ENCODE measurements at places on chromosomes 11 and 22. TPM values are rescaled to one million over a fixed set of nuclear protein-coding genes. Genes with fewer than 3 reads are reported as not detected.

- peaks cover 35% of the 10 kb centered on the region for H3K4me1 ChIP-seq
- peaks cover 9% of the 10 kb centered on the region for H3K27me3 ChIP-seq
- H3K36me3 ChIP-seq, result peaks cover 59% of the 10 kb centered on the region
- no peak overlapping the region for H3K4me3 ChIP-seq
These were observed 12.5 kb downstream of the EIF4G2 start for GRCh38 chr11:10796191-10796590.

DNA sequence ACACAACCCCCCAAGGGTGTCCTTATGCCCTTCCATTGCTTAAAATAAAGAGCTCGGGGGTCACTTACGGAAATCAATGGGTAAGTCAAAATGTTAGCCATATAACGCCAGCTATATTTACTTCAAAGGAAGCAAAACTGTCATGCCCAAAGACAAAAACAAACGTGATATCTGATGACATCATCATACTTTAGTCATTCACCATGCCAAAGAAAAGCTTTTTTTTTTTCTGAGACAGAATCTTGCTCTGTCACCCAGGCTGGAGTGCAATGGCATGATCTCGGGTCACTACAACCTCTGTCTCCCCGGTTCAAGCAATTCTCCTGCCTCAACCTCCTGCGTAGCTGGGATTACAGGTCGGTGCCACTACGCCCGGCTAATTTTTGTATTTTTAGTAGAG lies 47.7 kb upstream of the SC5D start:
- H3K4me1 ChIP-seq, result no peaks in the 10 kb centered on the region
- no peak for DNase-seq
- H3K4me3 ChIP-seq, result no peak overlapping the region
- H3K27me3 ChIP-seq, result peaks cover 12% of the 10 kb centered on the region
- H3K36me3 ChIP-seq, result no peaks in the 10 kb centered on the region

GRCh38 chr11:6229911-6230310 lies 4.5 kb downstream of the FHIP1B start:
- H3K27me3 ChIP-seq, result no peaks in the 10 kb centered on the region
- no peak overlapping the region for H3K27ac ChIP-seq
- H3K4me1 ChIP-seq, result peaks cover 43% of the 10 kb centered on the region
- H3K4me3 ChIP-seq, result no peak overlapping the region
- peaks cover 7% of the 10 kb centered on the region for H3K36me3 ChIP-seq

GRCh38 chr22:45774001-45774670 lies 102.5 kb downstream of the ATXN10 start:
- peaks cover 7% of the 10 kb centered on the region for H3K4me1 ChIP-seq
- peaks cover 15% of the 10 kb centered on the region for H3K36me3 ChIP-seq
- no peak overlapping the region for H3K4me3 ChIP-seq
- H3K27ac ChIP-seq, result no peak overlapping the region

GRCh38 chr11:37370817-37371216 lies 772.8 kb upstream of the RAG2 start:
- no peaks in the 10 kb centered on the region for H3K36me3 ChIP-seq
- no peak overlapping the region for H3K4me3 ChIP-seq
- H3K27me3 ChIP-seq, result no peaks in the 10 kb centered on the region
- H3K4me1 ChIP-seq, result no peaks in the 10 kb centered on the region
- DNase-seq, result no peak

PRMT3 gene
- 39.2 TPM for total RNA-seq

GRCh38 chr22:22752556-22753477 lies 108.4 kb downstream of the GGTLC2 start:
- H3K36me3 ChIP-seq, result no peaks in the 10 kb centered on the region
- no peak overlapping the region for H3K27ac ChIP-seq
- H3K4me3 ChIP-seq, result no peak overlapping the region

FIBIN gene
- total RNA-seq, result not detected

- H3K4me1 ChIP-seq, result peaks cover 16% of the 10 kb centered on the region
- no peak for DNase-seq
- H3K27me3 ChIP-seq, result peaks cover 2% of the 10 kb centered on the region
- H3K4me3 ChIP-seq, result peak overlapping the region; percentile 99
- H3K36me3 ChIP-seq, result peaks cover 21% of the 10 kb centered on the region
These were observed 471 bp downstream of the RNF185 start for GRCh38 chr22:31160328-31160978.

PYGM gene
- 1.9 TPM for total RNA-seq

TTLL1 gene
- 3.4 TPM for total RNA-seq

CBLIF gene
- total RNA-seq, result not detected

DNA sequence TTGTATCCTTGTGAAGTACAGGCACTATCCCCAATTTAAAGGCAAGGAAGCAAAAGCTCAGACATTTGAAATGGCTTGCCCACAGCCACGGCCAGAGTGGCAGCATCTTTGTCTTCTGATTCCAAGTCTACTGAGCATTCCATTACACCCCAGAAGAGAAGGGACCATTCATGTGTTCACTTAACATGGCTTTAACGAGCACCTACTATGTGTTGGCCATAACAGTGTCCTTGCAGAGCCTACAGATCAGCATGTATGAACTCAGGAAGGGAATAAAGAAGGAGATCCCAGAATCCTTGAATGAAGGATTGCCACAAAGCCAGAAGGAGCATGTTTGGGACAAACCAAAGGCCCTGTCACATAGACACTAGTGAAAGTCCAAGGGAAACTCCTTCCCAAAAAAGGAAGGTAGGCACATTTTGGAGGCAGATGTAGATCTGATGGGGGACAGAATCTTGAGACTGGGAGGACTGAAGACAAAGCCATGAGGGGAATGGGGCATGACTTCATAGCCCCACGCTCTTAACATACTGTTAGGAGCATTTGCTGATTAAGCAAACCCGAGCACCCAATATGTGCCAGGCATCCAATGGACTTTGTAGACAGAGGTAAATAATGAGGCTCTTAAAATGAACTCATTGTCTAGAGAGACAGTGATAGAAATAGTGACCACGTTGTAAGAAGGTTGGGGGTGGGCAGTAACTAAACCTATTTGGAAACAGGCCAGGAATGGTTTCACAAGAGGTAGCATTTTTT lies 54.9 kb downstream of the P4HA3 start:
- no peak overlapping the region for H3K4me3 ChIP-seq
- no peaks in the 10 kb centered on the region for H3K27me3 ChIP-seq
- H3K4me1 ChIP-seq, result no peaks in the 10 kb centered on the region
- no peak overlapping the region for H3K27ac ChIP-seq
- DNase-seq, result no peak
- H3K36me3 ChIP-seq, result peaks cover 26% of the 10 kb centered on the region

CLCF1 gene
- total RNA-seq, result 2.9 TPM

DNA sequence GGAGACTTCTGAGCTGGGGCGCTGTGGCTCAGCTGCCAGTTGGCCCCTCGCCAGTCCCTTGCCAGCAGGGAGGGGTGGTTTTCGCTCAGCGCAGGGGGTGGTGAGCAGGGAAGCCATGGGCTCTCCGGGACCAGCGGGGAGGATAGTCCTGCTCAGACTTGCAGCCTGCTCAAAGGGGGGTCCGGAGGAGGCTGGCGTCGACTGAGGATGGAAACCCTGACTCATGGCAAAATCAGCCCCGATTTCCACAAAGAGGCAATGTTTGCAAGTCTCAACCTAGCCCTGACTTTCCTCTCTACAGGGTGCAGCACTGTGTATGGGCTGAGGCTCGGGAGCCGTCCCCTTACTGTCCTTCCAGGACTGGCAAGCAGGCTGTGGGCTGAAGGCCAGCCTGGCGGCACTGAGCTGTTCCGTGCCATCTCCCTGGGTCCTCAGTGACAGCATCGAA lies 35.1 kb downstream of the FBLN1 start:
- H3K4me3 ChIP-seq, result no peak overlapping the region
- no peak for DNase-seq
- H3K27ac ChIP-seq, result no peak overlapping the region
- H3K36me3 ChIP-seq, result no peaks in the 10 kb centered on the region

SCGB1C1 gene
- not detected for total RNA-seq

DNA sequence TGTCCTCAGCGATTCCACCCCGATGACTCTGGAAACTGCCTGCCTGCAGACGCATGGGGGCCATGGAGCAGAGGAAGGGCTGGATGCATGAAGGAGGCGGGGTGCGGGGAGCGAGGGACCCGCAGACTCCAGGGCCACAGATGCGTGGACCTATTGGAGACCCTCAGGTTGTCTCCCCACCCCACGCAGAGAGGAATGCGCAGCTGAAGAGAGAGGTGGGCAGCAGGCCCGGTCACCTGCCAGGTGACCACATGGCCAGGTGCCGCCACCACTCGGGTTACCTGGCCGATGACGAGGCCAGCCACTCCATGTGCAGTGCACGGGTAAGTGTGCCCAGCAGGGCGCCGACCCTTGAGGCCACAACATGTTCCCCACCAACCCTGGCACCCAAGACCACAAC lies 371 bp downstream of the CCDC116 start:
- H3K27me3 ChIP-seq, result no peaks in the 10 kb centered on the region
- peaks cover 9% of the 10 kb centered on the region for H3K36me3 ChIP-seq
- no peak overlapping the region for H3K27ac ChIP-seq
- H3K4me3 ChIP-seq, result no peak overlapping the region
- DNase-seq, result no peak

GRCh38 chr22:37413546-37413945 lies 13.7 kb downstream of the ELFN2 start:
- peaks cover 36% of the 10 kb centered on the region for H3K27me3 ChIP-seq
- no peak for DNase-seq
- no peaks in the 10 kb centered on the region for H3K36me3 ChIP-seq
- H3K27ac ChIP-seq, result no peak overlapping the region
- peaks cover 23% of the 10 kb centered on the region for H3K4me1 ChIP-seq

DNA sequence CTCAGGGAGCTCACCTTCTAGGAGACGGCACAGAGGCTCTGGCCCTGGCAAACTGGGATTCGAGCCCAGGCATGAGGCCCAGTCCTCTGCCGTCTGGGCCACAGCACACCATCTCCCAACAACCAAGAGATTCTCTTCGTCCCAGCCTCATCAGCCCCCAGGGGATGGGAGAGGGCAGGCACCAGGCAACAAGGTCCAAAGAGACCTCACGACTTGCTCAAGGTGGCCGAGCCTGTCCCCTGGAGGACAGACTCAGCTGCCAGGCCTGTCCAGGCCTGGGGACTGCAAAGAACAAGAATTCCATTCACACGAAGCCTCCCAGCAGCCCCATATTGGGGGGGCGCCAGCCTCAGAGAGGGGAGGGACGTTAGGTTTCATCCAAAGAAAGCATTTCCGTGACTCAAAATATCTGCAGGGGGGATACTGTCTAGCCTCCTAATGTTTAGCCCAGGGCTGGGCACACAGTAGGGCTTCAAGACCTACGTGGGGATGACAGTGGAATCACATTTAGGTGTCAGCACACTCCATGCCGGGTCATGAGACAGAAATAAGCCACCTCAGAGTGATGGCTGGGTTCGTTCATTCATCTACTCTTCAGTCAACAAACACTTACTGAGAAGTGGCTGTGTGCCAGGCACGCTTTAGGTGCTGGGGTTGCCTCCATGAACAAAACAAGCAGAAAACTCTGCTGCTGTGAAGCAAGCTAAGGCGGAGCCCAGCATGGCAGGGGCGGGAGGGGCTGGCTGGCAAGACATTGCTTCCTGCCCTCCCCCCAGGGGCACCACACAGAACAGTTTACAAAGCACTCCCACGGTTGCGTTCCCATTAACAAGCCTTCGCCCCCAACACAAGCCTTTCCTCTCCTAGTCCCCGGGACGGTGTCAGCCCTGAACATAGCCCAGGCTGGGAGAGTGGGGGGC lies 1.2 kb downstream of the CARNS1 start:
- peaks cover 37% of the 10 kb centered on the region for H3K4me1 ChIP-seq
- H3K4me3 ChIP-seq, result peak overlapping the region; percentile 47
- H3K36me3 ChIP-seq, result peaks cover 4% of the 10 kb centered on the region
- peaks cover 14% of the 10 kb centered on the region for H3K27me3 ChIP-seq

DNA sequence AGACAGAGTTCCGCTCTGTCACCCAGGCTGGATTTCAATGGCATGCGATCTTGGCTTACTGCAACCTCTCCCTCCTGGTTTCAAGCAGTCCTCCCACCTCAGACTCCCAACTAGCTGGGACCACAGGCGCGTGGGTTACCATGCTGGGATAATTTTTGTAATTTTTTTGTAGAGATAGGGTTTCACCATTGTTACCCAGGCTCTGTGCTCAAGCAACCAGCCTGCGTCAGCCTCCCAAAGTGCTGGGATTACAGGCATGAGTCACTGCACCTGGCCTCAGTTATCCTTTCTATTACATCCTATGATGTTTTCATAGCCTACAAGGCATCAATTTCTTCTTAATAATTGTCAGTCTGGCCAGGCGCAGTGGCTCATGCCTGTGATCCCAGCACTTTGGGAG lies 36.5 kb downstream of the LRRC74B start:
- H3K27ac ChIP-seq, result no peak overlapping the region
- no peaks in the 10 kb centered on the region for H3K27me3 ChIP-seq
- no peak for DNase-seq
- no peaks in the 10 kb centered on the region for H3K36me3 ChIP-seq
- no peak overlapping the region for H3K4me3 ChIP-seq

GRCh38 chr22:19873138-19873959 lies 18.7 kb upstream of the GNB1L start:
- no peak overlapping the region for H3K27ac ChIP-seq
- H3K27me3 ChIP-seq, result no peaks in the 10 kb centered on the region
- no peak overlapping the region for H3K4me3 ChIP-seq
- H3K4me1 ChIP-seq, result peaks cover 3% of the 10 kb centered on the region
- no peaks in the 10 kb centered on the region for H3K36me3 ChIP-seq
- no peak for DNase-seq

KCNQ1 gene
- 4.0 TPM for total RNA-seq

ISX gene
- not detected for total RNA-seq

EIF1AD gene
- total RNA-seq, result 65.2 TPM

HTR3A gene
- total RNA-seq, result not detected

- peaks cover 44% of the 10 kb centered on the region for H3K4me1 ChIP-seq
- H3K4me3 ChIP-seq, result peak overlapping the region; percentile 98
- no peak for DNase-seq
These were observed 1.7 kb upstream of the EIF4ENIF1 start for GRCh38 chr22:31491218-31491962.

GRCh38 chr22:48936391-48936790 lies 891.3 kb downstream of the BRD1 start:
- H3K27me3 ChIP-seq, result no peaks in the 10 kb centered on the region
- H3K27ac ChIP-seq, result no peak overlapping the region
- no peak for DNase-seq
- H3K4me1 ChIP-seq, result no peaks in the 10 kb centered on the region
- no peaks in the 10 kb centered on the region for H3K36me3 ChIP-seq

FGF19 gene
- total RNA-seq, result not detected

GRCh38 chr22:50473855-50474671 lies 772 bp downstream of the SBF1 start:
- peaks cover 5% of the 10 kb centered on the region for H3K36me3 ChIP-seq
- H3K27ac ChIP-seq, result peak overlapping the region; percentile 86
- no peak for DNase-seq

- H3K27ac ChIP-seq, result no peak overlapping the region
- peaks cover 2% of the 10 kb centered on the region for H3K4me1 ChIP-seq
- H3K36me3 ChIP-seq, result no peaks in the 10 kb centered on the region
These were observed 48.3 kb upstream of the PAK1 start for GRCh38 chr11:77522215-77522614.

Data from activated T-helper 2 cell treated with anti-CD3 and anti-CD28 coated beads, Interferon-gamma antibody, Interleukin-2, Interleukin-4, amounts not matched to agents 10 μg/mL and 5 μg/mL and 100 μg/mL, durations not matched to agents 14 hours and 24 hours and 36 hours (primary cell).